ENCODE measurements at places on chromosomes 13 and 19.

DNA sequence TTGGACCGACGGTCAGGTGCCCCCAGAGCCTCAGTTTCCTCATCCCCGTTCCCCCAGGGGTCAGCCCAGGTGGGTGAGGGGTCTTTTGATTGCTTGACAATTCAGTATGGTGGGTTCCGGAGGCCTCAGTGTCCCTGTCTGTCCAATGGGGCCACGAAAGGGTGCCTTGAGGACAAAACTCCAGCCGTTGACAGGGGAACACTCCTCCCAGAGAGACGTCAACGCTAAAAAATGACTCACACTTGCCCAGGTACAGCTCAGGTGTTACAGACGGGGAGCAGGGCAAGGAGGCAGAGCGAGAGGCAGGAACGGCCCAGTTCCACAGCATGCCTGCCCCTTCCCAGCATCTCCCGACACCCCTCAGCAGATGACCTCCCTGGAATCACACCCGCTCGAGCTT, 1.8 kb downstream of the TNFAIP8L1 start:
- no peak for DNase-seq

DNA sequence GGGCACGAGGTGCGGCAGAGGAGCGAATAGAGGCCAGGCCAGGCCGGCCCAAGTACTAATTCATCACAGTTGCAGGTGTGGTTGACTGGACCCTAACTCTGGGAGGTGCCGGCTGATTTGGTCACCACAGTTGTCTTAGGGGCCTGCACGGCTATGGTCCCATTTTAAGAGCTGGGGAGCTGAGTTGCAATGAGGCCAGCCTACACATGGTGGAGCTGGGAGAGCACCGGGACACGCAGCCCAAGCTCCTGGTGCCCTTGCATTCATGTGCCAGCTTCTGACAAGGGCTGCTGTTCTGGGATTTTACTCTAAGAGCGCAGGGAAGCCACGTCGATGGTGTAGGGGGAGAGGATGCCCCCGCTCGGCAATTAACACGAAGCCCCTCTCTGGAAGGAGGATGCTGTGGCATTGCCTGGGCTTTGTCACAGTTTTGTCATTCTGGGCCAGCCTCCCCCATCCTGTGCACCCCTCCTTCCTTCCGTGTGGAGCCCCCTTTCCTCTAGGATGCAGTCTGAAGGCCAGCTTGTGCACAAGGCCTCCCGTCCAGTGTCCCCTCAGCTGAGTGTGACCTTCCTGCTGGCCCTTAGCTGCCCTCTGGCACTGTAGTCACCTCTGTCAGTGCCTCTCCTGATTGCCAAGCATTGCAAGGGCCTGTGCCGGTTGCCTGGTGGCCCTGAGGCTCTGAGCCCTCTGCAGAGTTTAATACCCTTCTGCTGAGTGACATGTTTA, 109.4 kb upstream of the C1QTNF9B start:
- DNase-seq, result no peak

DNA sequence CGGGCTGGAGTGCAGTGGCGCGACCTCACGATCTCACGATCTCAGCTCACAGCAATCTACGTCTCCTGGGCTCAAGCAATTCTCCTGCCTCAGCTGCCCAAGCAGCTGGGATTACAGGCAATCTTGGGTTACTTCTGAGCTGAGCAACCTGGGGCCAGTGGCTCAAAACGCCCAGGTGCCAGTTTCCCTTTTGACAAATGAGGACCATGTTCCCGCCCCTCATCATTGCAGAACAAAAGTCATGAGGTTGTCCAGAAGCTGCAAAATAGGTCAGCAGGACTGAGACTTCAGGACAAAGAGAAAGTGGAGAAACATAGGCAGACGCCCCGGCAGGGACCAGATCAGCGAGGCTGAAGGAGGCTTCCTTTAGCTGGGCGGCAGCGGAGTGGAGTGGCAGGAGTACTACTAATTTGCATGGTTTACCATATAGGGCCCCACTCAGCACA, 3.3 kb upstream of the ADGRE5 start:
- no peak for DNase-seq

DNA sequence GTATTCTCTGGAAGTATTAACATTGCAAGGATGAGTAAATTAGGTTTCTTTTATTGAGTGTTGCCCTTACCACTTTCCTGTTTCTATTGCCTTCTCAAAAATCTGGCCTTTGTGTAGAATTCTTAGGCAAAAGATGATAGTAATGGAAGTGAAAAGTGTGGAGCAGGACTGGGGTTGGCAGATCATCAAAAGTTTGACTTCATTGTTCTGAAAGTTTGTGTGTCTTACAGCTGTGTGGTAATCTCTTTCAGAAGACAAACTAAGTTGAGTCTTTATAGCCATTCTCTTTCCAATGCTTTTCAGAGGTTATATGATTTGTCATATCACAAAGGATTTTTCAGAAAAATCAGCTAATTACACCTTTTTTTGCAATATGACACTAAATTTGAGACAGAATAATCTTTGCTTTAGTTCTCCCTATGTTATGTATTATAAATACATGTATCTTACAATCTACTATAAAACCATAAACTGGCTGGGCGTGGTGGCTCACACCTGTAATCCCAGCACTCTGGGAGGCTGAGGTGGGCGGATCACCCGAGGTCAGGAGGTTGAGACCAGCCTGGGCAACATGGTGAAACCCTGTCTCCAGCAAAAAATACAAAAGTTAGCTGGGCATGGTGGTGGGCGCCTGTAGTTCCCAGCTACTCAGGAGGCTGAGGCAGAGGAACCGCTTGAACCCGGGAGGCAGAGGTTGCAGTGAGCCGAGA, 8.7 kb upstream of the KCNRG start:
- DNase-seq, result no peak

DNA sequence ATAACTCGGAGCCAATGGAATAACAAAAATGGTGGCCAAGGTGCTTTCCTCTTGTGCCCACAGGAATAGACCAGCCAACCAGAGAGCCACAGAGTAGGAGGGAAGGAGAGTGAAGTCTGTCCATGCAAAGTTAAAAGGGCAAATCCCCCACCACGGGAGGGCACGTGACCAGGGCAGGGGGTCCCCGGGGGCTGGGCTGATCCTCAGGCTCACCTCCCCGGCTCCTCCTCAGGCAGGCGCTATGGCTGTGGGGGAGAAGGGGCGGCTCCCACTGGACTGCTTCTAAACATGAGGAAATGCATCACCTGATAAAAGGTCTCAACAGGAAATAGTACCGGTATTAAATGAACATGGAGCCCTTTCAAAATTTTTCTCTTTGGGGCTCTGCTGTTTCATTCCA, 73.2 kb upstream of the SLC15A1 start:
- no peak for DNase-seq

DNA sequence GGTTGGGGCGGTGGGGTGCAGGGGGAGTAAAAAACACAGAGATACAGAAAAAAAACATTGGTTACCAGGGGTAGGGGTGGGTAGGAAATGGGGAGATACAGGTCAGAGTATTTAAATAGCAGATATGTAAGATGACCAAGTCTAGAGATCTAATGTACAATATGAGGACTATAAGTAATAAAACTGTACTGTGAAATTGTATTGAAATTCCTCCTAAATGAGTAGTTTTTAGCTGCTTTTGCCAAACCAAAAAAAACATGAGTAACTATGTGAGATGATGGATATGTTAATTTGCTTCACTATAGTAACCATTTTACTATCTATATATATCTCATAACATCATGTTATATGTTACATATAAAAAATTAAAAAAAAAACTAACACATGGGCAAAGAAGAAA, 29.6 kb downstream of the VWA8 start:
- no peak for DNase-seq

- no peak for DNase-seq
Measured at GRCh38 chr19:44799627-44800346, 9.1 kb upstream of the BCAM start.

DNA sequence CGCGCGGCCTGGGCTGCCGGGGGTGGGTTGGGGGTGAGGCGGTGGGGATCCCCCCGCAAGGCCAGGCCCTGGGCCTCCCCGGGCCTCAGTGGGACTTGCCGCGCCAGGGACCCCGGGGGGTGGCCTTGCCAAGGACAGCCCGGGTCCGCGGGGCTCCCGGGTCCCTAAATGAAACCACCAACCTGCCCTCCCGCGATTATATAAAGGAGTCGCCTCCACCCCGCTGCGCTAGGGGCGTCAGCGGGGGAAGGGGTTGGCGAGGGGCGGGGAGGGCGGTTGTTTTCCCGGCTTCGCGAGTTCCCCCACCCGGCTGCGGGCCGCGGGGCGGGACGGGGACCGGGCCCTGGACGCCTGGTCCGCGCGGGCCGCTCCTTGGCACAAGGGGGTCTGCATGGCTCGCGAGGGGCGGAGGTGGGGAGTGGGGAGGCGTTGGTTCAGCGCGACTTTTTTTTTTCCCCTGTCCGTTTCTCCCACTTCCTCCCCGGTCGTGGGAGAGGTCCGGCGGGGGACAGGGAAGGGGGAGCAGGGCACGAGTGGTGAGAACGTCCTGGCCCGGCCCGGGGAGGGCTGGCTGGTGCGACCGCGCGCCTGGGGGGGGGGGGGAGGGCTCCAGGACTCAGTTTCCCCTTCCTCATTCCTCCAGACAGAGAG, 822 bp upstream of the ZBTB7A start:
- DNase-seq, result no peak

GRCh38 chr19:47493378-47494210, 9.6 kb upstream of the KPTN start:
- DNase-seq, result no peak
